RPMI7951 (cell line): ENCODE measurements at places on chromosomes 3 and 15. TPM values are rescaled to one million over a fixed set of nuclear protein-coding genes. Genes with fewer than 3 reads are reported as not detected.

Gene ATP10A
- not detected in 2 replicates for total RNA-seq

Gene BOC
- 9.6 and 17.3 TPM in 2 replicates for total RNA-seq

Gene ITPKA
- total RNA-seq, result 9.2 and 13.2 TPM in 2 replicates

Gene TEX55
- not detected in 2 replicates for total RNA-seq

Gene DZIP1L
- total RNA-seq, result 7.4 and 11.1 TPM in 2 replicates

Gene MAP1A
- total RNA-seq, result 1.6 and 2.4 TPM in 2 replicates

DNA sequence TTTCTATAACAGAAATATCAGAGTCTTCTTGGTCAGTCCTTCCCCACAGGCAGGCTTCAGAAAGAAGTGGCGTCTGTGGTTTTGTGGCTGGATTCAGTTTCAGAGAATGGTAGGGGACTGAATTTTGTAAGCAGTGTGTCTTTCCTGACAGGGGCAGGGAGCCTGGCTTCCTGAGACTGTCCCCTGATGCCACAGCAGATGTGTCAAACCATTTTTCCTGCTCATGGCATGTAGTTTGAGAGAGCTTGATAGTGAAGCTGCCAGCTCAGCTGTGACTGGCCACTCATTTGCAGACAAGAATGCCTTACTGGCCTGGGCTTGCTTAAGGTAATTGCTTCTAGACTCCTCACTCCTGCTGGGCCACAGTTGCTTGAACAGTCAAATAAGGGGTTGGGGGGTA, 26.4 kb downstream of the LARS2 start:
- no peak for DNase-seq

GRCh38 chr3:78670094-78670493, 1097.7 kb downstream of the ROBO1 start:
- DNase-seq, result no peak

GRCh38 chr3:100170486-100170885, 56.2 kb upstream of the FILIP1L start:
- no peak for DNase-seq

DNA sequence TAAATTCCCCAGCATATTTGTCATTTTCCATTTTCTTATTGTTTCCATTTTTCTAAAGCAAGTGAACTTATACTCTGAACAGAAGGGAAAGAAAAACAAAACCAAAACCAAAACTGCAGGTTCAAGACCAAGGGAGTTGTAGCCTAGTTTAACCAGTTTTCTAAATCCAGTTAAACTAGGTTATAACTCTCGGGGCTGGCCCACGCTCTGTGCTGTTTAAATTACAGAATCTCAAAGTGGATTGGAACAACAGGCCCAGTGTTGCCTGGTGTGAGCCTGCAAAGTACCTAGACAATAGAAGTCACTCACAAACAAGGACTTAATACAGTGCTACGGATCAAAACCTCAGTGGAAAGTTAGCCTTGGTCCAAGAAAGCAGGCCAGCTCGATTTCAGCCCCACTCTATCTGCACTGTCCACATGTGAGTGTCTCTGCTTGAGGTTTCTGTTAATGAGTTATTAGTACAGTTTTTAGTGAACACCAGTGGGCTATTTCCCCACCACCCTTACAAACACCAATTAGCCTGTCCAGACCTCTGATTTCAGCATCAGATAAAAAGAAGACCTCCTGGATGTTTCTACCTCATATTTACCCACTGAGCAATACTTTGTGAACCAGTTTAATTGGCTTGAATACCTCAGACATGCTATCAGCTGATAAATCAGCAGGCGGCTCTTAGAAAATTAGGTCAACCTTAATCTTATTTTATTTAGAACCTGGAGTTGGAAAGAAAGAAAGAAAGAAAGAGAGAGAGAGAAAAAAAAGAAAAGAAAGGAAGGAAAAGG, 93.8 kb upstream of the PDZRN3 start:
- DNase-seq, result no peak

DNA sequence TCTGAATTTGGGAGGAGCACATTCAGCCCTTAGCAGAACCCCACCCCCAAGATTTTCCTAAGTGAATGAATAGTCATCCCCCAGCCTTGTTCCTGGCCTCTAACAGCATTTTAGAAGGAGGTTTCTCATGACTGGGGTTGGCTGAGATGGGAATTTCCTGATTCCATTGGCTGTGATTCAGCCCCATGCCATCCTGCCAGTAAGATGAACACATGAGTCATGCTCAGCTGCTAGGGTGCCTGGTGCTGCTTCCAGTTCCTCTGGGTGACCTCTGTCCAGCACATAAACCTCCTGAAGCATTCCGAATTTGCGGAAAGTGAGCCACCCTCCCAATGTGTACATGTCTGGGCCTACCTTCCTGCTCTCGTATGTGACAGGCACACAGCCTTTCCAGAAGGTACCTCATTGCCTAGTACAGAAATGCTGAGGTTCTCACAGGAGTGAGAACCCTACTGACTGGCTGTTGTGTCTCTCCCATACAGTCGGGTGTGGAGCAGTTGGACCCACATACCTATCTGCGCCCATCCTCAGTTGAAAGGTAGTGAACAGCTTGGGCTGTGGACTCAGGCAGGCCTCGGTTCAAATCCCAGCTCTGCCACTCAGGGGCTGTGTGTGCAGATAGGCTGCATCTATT, 91.7 kb downstream of the APBA2 start:
- peak; percentile 91 for DNase-seq
